NCI-H345 (cell line): ENCODE measurements at places on chromosomes 1 and 21.

- no peak for DNase-seq
These were observed 5.6 kb upstream of the CORT start for GRCh38 chr1:10444248-10444647.

GRCh38 chr1:201610858-201611257 lies 71.9 kb downstream of the NAV1 start:
- DNase-seq = no peak

DNA sequence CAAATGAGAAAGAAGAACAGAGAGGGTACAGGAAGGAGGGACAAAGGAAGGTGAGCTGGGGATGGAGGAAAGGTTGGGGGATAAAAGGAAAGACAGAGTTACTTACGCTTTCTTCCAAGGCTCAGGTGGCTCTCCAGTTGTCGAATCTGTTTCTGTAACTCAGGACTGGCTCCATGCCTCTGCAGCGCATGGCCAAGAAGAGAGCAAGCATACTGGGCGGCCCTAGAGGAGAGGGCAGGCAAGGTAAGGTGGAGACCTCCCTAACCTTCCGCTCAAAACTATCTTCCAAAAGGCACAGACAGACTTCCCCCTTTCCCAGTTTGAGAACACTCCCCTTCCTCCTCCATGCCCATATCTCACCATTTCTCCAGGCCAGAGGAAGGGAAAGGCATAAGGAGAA lies 922 bp downstream of the PEX11B start:
- DNase-seq = no peak

GRCh38 chr1:175097361-175097760 lies 29.7 kb downstream of the TNN start:
- no peak for DNase-seq

DNA sequence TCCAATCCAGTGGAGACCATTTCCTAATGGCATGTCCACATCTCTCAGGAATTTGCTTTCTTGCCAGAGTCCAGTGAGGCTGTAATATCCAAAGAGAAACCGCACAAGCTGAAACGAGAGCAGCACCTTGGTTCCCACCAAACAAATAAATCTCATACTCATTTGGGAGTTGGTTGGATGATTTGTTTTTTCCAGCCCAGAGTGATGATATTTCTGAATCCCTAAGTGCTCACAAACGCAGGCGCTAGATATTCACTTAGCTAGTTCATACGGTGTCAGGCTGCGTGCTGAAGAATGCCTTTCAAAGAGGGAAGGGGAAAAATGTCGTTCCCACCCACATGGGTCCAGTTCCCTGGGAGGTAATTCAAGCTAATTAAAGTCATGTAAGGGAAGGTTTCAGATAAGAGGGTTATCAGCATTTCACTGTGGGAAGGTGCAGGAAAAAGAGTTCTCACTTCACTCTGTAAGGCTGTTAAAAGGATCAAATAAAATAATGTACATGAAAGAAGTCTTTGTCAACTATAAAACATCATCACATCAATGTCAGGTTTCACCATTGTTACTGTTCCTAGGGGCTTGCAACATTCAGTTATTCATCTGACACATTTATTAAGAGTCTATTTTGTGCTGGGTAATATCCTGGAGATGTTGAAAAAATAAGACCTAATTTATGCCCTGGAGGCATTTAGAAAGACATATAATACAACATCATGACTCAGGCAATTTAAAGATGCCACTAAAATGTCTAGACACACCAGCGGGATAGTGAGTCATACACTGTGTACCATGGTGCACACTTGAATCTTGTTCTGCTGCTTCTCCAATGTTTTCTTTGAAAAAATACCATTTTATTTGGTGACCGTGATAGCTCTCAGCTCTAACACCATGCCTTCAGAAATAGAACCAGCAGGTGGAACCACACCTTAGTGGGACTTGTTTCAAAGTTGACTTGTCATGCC lies 19.3 kb downstream of the DPT start:
- no peak for DNase-seq
